SIG-M5 (cell line): ENCODE measurements at places on chromosomes 5 and 9.

DNA sequence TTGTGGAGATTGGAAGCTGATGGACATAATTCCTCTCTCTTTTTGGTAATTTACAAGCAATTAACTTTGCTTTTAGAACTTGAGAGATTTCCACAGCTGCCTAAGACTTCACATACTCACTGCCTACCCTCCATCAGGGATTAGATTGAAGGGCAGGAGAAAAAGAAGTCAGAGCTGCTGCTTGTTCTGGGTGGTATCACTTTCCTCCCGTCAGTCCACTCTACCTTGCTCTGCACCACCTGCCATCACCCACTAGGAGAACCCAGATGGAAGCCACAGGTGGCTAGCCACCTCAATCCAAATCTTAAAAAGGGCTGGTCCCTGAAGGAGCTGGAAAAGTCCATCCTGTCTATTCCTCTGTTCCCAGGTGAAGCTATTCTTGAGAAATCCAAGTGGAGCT is 10.5 kb downstream of the IRF1 start:
- no peak for DNase-seq

- no peak for DNase-seq
Observed at GRCh38 chr5:135317286-135317685, 81.7 kb downstream of the MACROH2A1 start.

DNA sequence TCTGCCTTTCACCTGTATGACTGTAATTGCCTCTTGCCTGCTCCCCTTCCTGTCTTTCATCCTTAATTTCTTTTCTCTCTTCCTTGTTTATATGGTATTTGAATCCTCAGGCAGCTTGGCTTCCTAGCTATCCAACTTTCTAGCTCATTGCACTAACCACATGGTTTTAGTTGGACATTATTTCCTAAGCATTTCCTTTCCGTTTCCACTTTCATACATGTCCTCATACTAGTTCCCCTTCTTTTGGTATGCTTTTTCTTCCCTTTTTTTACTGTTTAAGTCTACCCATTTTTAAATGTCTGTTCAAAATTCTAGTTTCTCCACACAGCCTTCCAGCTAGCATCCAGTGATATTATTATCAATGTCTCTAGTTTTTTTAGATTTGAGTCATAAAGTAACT is 6.6 kb downstream of the CWC27 start:
- DNase-seq, result peak; percentile 52

GRCh38 chr9:94135222-94135621 is 51.0 kb downstream of the PTPDC1 start:
- no peak for DNase-seq

GRCh38 chr9:128304971-128305288 is 17.3 kb downstream of the TRUB2 start:
- DNase-seq, result no peak

- DNase-seq, result no peak
Observed at GRCh38 chr5:54484219-54484894, 28.9 kb downstream of the HSPB3 start.

DNA sequence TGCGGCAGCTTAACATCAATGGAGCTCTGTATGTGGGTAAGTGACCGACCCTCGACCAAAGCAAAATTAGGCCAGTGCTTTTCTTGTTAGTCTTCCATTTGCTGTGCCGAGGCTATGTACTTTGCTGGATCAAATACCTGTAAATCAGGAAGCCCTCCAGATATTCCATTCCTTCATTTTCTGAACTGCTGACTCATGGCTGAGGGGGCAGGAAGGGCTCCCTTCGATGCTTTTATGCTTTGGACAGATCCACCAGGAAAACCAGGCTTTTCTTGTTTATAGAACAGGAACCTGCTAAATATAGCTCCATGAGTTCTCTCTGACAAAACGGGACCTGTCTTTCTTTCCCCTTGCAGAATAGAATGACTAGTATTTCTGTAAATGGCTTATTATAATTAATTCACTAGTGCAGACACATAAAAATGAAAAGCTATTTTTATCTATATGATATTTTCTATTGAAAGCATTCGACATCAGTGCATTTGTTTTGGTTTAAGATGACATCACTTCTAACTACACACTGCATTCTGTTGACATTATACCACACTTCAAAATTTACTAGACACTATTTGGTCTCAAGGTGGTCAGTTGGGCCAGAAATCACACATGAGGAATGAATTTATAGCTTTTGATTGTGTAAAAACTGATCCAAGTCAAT is 93.3 kb downstream of the LIFR start:
- DNase-seq, result no peak

DNA sequence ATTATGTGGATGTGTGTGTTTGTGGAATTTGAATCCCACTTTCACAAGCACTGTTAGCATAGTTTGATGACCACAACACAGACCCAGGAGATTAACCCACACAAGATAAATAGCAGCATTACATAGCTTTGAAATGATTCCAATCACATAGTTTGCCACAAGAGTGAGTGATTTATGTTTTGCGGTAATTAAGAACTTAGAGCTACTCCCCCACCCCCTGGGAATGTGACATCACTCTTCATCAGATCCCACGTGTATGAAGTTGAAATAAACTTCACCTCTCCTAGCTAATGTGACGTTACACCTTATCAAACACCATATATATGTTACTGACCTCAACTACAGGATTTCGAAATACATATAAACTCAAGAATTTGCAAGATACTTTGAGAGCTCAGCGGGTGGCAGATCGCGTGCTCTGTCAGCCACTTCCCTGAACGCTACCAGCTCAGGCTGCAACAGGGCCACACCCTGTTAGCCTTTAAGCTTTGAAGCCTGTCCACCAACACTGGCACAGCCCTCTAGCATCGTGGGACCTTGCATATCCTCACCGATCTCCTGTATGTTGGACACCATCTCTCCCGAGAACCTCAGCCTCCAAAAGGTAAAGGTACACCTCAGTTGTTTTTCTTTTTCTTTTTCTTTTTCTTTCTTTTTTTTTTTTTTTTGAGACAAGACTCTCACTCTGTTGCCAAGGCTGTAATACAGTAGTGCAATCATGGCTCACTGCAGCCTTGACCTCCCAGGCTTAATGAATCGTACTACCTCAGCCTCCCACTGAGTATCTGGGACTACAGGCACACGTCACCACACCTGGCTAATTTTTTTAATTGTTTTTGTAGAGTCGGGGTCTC is 1.7 kb upstream of the AGTPBP1 start:
- peak; percentile 65 for DNase-seq

GRCh38 chr5:35182910-35183535 is 47.3 kb downstream of the PRLR start:
- peak; percentile 5 for DNase-seq

GRCh38 chr9:114250235-114250568 is 72.7 kb upstream of the ORM1 start:
- no peak for DNase-seq

GRCh38 chr5:170070556-170071412 is 34.9 kb upstream of the FOXI1 start:
- DNase-seq, result no peak

GRCh38 chr9:126915846-126916543 is 1.4 kb downstream of the RALGPS1 start:
- no peak for DNase-seq

DNA sequence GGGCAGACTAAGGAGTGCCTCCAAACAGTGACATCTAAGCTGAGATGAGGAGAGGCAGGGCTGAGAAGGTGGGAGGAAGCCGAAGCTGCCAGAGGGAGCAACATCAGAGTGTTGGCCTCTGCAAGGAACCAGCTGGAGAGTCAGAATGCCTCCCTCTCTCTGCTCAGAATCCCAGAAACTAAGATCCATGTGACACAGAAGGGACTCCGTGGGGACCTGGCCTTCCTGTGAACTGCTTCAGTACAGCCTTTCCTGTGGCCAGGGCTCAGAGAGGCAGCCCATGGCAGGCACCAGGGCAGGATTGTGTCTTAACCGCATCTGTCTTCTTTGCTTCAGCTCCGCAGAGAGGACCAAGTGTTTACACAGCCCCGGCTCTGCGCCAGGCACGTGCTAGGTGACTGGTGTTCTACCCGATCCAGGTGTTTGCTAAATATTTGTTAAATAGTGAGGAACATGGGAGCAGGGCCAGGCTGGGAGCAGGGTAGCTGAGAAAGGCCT is 33.5 kb downstream of the KCNMB1 start:
- DNase-seq, result no peak

DNA sequence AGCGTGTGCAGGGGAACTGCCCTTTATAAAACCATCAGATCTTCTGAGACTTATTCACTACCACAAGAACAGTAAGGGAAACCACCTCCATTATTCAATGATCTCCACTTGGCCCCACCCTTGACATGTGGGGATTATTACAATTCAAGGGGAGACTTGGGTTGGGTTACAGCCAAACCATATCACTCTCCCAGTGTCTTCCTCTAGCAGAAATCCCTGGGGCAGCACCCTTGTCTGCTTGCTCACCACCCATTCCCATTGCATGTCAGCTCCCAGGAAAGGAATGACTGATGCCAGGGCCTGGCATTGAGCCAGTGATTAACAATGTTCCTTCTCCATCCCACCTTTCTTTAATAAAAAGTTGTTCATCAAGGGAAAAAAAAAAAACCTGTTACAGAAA is 199.0 kb downstream of the IRX1 start:
- no peak for DNase-seq

DNA sequence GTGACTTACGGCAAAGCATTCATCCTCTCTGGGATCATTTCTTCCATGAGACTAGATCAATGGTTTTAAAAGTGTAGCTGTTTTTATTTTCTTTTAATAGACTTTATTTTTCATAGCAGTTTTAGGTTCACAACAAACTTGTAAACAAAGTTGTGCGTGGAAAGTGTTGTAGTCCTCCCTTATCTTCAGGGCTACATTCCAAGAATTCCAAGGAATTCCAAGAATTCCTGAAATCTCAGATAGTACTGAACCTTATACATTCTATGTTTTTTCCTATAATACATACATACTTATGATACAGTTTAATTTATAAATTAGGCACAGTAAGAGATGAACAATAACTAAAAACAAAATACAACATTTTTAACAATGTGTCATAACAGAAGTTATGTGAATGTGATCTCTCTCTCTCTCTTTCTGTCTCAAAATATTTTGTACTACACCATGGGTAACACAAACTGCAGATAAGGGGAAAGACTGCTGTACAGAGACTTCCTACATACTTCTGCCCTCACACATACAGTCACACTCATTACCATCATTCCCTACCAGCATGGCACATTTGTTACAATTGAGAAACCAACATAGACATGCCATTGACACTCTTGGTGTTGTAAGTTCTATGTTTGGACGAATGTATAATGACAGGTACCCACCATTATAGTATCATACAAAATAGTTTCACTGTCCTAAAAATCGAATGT is 1933.2 kb upstream of the WWC1 start:
- no peak for DNase-seq

DNA sequence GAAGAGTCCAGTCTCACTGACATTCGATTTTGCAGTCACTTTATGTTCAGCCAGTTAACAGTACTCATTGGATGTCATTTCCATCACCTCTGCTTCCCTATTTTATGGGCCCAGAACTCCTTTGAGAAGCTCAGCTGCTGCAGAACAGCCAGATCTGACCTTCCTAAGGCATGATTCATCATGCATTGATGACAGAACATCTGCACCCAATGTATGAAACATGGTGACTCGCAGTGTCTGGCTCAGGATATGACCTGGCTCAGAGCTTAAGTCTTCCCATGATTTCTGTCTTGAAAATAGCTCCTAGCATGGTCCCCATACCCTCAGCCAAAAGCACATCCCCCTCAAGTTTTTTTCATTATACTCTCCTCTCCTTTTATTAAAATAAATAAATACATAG is 92.6 kb upstream of the TRIM32 start:
- DNase-seq, result no peak

GRCh38 chr9:109585796-109586195 is 87.7 kb upstream of the PTPN3 start:
- DNase-seq, result no peak

- DNase-seq, result no peak
Observed at GRCh38 chr5:143682246-143682905, 129.6 kb upstream of the HMHB1 start.

DNA sequence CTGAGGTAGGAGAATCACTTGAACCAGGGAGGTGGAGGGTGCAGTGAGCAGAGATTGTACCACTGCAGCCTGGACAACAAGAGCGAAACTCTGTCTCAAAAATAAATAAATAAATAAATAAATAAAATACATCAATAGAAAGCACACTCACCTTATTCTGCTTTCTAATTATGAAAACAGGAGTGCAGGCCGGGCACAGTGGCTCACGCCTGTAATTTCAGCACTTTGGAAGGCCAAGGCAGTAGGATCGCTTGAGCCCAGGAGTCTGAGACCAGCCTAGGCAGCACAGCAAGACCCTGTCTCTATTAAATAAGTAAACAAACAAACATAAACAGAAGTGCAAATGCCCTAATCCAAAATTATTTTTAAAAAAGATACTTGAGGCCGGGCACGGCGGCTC is 2.3 kb downstream of the PWWP2A start:
- no peak for DNase-seq

- DNase-seq, result no peak
Observed at GRCh38 chr9:27933210-27934025, 360.1 kb upstream of the C9orf72 start.

DNA sequence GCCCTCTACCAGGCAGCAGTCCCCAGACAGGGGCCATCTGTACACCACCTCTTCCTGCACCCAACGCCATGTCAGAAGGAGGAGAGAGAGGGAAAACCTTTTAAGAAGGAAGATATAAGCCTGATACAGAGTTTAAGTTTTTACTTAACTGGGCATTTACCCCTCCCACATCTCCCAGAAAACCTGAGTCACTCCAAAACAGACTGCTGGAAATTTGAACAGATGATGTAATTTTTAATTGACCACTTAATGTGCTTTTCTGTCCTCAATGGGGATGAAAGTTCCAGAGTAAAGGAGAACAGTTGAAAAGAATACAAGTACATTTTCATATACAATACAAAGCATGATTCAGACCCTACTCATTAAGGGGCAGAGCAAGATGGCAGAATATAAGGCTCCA is 63.9 kb downstream of the TTC39B start:
- no peak for DNase-seq

DNA sequence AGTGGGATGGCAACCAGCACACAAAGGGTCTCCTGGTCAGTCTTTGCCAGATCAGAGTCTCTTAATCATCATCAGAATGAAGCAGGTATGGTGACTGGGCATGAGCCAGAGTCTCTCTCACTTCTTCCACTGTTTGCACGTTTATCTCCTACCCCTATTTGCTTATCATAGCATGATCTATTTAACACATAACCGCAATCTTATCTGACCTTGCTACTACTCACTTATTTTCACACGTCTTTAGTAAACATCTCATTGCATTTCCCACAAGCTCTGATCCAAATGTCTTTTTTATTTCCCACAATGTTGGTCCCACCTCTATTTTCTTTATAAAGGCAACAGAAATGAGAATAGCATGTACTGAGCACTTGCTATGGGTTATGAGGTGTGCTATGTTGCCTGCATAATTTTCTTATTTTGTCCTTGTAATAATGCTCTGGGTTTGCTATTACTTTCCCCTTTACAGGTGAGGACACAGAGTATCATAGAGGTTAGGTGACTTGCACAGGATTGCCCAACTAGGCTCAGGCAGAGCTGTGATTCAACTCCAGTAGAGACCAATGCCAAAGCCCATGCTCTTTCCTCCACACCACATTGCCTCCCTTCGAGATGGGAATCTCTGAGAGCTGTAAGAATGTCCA is 39.7 kb upstream of the IL7R start:
- no peak for DNase-seq
